ENCODE measurements at places on chromosomes 3 and 15.
A peak's percentile ranks its signal among the peaks of the same experiment; 100 is the strongest.

GRCh38 chr15:79051029-79051428, 39.6 kb downstream of the RASGRF1 start:
- DNase-seq = no peak

DNA sequence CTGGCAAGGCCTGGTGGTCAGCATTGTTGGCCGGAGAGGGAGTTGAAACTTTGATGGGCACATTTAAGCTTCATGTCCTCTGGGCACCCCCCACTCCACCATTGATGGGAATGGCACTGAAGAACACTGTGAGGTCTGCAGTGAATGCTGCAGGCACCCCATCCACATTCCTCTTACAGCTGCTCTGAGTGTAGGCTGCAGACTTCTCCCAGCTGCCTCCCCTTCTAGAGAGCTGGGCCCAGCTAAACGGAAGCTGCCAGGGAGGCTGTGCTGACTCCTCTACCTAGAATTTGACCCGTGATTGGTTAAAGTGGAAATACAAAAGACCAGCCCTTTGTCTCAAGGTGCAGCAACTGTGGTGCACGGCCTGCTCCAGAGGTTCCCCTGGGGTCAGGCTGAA, 10.6 kb downstream of the TMEM158 start:
- DNase-seq = no peak

- peak; percentile 43 for DNase-seq
Measured at GRCh38 chr15:77021088-77021481, 26.2 kb downstream of the PSTPIP1 start.

- peak; percentile 66 for DNase-seq
Measured at GRCh38 chr15:40857601-40858341, 13.9 kb downstream of the SPINT1 start.

- no peak for DNase-seq
Measured at GRCh38 chr3:36647423-36647853, 116.9 kb downstream of the DCLK3 start.

DNA sequence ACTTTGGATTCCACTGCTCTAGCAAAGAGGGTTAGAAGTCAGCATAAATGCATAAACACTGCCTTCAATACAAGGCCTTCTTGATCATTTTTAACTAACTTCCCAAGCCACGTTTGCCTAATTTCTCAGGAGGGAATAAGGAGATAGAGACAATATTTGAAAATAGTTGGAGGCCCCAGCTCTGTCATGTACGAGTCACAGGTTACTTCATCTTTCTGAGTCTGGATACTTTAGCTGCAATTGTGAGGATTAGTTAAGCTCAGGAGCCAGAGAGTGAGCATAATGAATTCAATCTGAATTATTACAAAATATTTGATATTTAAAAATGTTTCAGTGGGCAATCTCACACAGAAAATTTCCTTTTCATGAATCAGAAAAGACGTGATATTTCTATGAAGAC, 298.9 kb downstream of the SHOX2 start:
- no peak for DNase-seq

DNA sequence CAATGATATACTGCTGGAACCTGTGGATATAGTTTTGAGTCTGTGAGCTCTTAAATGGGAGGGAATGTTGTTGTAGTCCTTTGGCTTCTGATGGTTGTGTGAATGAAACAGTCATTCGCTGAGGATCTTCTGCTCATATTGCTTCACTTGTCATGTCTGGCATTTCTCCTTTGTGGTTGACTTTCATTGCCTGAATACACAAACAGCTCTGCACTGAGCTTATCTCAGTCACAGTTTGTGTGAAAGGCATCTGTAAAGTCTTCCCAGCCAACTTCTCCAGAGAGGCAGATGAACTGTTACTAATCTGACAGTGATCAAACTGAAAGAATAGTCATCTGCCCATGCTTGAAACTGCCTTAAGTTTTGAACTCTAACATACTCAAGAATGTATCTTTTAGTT, 59.8 kb downstream of the TMED3 start:
- no peak for DNase-seq

DNA sequence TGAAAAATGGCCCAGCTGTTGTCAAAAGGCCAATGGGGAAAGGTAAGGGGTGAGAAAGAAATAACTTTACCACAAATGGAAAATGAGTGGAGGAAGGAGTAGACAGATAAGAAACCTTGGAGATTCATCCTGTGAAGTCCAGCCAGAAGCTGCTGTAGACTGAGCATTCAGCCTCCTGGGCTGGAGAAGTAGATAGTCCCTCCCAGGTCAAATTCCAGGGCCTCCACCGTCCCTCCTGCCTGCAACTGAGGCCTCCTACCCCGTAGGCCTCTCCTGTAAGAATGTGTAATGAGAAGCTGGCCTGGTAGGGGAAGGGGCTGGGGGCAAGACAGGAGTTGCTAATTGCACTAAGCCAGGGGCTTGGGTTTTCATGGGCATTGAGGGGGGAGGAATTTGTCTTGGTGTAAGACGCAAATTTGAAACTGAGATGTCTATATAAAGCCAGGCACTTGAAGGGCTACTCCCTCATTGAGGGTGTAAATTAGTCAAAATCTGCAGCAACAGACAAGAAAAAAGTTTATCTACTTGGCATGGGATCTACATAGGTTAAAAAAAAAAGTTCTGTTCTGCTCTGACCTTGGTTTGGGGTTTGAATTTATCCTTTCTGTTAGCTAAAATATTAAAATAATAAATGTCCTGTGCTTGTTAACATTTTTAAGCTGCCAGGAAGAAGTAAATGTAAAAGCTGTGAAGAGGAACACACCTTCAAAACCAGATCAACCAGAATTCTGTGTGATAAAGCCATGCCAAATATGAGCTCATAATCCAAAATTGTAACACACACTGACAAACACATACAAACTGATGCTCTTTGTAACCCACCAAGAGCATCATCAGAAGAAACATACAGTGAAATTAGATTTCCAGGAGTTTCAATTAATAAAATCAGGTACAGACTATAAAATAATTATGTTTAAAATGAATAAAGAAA, 1.7 kb upstream of the RBP2 start:
- DNase-seq = no peak

DNA sequence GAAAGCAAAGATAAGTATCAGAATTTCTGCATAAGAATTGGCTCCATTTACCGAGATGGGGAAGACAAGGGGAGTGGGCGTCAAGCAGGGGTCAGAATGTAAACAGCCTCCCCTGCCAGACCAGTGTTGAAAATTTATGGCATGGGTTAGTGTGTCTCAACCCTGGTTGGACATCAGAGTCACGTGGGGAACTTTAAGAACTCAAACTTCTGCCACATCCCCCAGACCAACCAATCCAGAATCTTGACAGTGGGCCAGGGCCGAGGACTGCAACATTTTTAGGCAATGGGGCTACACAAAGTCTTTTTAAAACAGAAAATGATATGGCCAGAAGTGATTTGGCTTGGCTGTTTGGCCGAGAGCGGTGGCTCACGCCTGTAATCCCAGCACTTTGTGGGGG, 14.3 kb upstream of the MASP1 start:
- no peak for DNase-seq

- no peak for DNase-seq
Measured at GRCh38 chr3:55476515-55476914, 10.6 kb downstream of the WNT5A start.

DNA sequence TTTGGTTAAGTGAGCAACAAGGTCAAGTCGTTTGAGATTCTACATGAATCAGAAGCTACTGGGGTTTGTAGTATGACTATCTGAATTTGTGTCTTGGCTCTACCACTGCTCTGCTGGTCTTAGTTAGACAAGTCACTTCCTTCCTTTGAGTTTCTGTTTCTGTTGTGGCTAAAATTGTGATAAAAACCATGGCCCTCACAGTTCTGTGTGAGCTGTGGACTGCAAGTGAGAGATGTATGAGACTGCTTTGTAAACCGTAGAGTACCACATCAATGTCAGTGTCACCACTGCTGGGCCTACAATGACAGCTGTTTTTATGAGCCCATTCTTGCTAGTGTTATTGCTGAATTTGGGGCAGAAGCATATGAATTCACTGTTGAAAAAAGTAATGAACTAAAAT, 32.7 kb downstream of the RARB start:
- no peak for DNase-seq

All from CD8-positive, alpha-beta memory T cell (primary cell).